ENCODE measurements at places on chromosomes 11 and 22.

DNA sequence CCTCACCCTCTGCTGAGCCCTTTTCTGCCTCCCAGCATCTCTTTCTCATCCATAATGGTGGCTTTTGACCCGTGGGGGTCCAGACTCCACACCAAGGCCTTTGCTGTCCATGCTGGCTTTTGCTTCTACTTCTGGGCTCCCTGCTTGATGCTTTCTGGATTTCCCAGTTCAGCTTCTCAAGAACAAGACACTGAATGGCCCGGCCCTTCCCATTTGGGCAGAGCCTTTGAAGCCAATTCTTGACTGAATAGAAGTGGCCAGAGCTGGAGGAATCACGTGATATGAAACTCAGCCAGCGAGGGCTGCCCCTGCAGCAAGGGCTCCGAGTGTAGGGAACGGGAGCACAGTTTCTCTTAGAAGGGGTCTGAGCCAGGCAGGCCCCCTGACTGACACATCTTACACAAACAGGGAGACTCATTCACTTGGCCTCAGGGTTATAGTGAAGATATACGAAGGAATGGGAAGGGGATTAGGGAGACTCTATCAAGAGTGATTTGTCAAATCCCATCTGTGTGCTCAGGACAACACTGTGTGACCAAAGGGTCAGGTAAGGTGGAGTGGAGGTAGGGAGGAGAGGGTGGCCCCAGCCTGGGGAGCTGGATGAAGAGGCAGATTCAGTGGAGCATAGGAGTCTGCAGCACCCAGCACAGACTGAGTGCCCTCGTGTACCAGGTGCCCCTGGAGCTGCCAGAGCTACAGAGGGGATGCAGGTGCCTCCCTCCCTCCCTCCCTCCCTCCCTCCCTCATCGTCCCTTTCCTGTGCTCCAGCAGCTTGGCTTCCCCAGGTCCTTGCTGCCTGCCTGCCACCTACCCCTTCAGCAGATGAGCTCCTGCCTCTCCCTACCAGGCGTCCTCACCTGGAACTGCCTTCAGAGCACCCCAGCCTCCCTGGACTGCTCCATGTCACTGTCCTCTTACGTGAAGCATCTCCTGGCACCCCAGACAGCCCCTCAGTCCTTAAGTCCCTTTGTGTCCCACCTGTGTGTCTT, 106.0 kb downstream of the TRIM29 start:
- DNase-seq: no peak

DNA sequence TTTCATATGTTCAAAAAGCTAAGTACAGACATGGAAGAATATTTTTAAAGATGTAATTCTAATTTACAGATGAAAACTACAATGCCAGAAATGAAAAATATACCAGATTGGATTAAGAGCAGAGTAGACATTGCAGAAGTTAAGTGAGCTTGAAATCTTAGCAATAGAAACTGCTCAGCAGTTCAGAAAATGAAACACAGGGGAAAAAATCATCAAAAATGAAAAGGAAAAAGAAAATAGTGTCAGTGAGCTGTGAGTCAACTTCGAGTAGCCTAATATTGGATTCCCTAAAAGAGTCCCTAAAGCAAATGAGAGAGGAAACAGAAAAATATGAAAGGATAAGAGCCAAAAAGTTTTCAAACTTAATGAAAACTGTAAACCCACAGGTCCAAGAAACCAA, 25.8 kb upstream of the IL10RA start:
- DNase-seq: no peak

DNA sequence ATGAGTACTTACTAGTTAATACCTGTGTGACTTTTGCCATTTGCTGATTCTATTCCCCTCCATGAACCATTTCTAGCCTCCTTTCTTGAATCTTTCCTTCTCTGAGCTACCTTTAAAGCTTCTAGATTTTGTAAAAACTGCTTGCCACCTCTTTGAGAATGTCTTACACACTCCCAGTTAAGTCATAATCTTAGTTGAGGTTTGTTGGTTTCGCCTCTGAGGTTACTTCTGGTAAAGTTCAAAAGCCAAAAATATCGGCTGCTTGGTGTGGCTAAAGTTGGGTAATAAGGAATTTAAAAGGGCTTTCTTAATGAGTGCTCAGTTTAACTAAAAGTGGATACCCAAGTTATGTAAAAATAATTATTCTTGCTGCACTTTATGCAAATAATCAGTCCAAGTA, 10.4 kb upstream of the GLYAT start:
- DNase-seq: no peak

DNA sequence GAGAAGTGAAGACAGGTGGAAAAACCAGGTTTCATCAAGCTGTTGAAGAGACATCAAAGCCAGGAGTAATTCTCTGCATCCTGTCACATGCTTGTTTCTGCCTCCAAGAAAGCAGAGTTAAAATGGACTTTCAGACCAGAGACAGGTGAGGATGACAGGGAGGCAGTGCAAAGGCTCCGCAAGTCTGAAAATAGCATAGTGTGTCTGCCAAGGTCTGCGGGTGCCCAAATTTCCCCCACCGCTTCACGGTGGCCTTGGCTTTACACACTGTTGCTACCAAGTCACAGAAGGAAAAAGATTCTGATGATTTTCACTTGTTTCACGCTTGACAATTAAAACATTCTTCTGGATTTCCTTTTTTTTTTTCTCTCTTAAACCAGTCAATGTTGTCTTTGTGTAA, 44.2 kb downstream of the SNX19 start:
- no peak for DNase-seq

GRCh38 chr11:26960281-26960680, 33.6 kb upstream of the FIBIN start:
- DNase-seq: no peak

GRCh38 chr11:95867105-95867504, 56.8 kb downstream of the MTMR2 start:
- DNase-seq: no peak

DNA sequence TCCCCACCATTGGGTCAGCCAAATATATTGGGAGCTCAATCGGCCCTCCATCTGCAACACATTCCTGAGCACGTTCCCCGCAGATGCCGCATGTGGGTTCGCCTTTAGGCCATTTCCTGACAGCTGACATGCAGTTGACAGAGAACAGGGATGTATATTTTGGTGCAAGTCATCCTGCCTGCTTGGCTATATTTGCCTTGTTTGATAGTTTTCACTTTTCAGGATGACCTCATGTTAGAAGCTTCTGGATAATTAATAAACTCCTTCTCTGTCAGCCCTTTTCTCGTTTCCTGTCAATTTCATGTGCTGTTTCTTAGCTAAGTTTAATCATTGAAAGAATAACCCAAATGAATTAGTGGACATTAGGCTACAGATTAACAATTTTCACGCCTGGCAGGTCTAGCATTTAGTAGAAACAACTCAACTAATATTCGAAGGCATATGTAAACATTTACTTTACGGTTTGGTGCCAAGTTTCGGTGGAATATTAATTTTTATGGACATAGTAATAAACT, 105.8 kb upstream of the SLC5A12 start:
- DNase-seq: no peak

DNA sequence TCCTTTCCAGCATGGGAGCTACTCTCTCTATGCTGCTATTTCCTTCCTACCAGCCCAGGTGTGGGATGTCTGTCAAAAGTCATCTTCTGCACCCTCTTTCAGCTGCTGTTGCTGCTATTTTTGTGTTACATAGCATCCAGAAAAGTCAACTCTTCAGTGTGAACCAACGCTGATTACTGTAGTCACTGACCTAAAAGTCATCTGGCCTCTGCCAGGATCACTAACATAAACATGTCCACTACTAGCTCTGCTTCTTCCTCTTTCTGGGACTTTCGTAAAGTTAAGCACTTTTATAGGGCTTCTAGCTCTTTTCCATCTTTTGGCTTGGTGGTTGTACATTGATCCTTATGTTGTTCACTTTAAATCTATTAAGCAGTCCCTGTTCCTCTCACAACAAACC, 90.2 kb upstream of the CARD18 start:
- DNase-seq: no peak

DNA sequence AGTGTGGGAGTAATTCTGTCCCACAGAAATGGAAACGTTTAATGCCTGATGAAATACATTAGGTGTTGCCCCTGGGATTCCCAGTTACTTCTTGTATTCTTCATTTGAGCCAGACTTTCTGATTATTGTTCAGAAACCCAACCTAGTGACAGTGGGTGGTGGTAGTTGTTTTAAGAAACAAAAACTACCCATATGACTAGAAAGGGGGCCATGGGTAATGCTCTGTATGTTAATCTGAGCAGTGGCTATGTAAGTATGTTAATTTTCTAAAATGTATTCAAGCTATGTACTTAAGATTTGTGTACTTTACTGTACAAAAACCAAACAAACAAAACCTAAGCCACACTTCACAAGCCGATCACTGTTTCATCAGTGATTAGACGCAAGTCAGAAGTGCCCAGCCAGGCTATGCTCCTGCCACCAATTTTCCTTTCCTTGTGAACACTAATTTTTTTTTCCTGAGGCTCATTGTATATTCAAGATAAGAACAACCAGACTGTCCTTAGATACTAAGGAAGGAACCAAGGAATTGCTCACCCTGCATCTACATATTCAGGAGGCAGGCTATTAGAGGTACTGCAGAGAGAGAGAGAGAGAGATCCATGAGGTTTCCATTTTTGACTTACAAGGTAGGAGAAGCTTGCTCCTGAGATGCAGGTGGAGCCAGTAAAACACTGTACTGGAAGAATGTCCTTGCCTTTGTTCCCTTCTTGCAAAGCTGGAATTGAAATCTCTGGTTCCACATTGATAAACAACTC, 122.7 kb downstream of the DBX1 start:
- no peak for DNase-seq

GRCh38 chr22:36287881-36288515, 35.1 kb downstream of the APOL1 start:
- DNase-seq: no peak

- no peak for DNase-seq
Measured at GRCh38 chr11:120401506-120401905, 65.3 kb downstream of the ARHGEF12 start.

DNA sequence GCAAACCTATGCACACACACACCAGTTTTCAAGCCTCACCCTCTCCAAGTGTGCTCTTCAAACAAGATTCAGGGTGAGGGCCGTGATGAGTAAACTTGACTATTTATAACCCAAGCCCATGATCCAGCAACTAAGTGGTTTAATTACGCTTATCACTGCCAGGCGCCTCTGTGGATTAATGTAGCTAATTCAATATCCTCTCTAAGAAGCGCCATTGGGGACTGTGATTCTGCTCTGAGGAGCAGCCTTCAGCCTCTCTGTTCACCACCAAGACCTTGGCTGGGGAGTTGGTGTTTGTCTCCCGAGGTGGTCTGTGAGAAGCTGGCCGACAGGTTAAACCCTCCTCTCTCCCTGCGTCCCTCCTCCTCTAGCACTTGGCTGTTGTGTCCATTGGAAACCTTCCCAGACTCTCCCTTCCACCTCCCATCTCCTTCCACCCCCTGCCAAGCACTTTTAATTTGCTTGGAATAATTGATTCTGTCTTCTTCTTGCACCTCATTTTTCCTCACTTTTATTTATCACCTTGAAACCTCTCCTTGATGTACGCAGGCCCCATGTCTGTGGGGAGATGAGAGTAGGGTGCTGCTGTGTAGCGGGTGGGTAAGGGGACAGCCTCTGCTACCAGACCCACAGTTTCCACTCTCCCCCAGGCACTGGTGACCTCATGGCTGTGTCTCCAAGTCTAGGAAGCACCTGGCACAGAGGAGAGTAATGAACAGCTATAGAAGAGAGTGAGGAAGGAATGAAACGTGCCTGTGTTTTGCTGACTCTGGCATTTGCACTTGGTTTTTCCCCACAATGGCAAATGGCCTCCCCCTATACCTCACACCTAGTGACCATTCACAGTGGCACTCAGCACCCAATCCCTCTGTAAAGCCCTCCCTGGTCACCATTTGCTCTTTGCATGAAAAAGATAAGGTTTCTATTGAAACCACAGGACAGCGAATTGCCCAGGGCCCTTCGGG, 236.6 kb downstream of the GRIK4 start:
- no peak for DNase-seq

- DNase-seq: no peak
Measured at GRCh38 chr11:42301777-42302176, 842.3 kb upstream of the LRRC4C start.

- DNase-seq: peak; percentile 87
Measured at GRCh38 chr22:37229805-37230672, 14.0 kb downstream of the RAC2 start.

DNA sequence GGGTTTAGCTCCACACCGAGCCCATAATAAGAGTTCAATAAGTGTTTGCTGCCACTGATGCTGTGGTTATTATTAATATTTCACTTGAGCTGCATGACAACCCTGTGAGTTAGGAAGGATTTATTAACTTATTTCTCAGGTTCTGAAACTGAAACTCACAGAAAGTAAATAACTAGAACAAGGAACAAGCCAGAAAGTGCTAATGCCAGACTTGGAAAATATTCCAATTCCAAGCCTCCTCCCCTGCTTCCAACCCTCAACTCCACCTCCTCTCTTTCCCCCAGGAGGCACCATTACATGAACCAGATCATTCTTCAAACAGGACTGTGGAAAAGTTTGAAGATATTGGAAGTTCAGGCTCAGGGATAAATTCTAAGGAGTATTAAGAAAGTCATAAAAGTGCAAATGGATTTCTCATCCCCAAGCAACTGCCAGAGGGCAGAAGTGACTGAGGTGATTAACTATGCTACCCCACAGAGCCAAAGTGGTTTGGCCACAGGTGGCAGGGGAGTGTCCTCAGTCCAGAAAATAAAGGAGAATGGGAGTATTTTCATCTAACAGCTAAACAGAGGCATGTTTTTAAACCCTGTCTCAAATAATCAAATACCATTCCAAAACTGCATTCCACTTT, 3.2 kb upstream of the FJX1 start:
- no peak for DNase-seq

GRCh38 chr11:4467811-4468606, 14.4 kb upstream of the OR52K1 start:
- no peak for DNase-seq

DNA sequence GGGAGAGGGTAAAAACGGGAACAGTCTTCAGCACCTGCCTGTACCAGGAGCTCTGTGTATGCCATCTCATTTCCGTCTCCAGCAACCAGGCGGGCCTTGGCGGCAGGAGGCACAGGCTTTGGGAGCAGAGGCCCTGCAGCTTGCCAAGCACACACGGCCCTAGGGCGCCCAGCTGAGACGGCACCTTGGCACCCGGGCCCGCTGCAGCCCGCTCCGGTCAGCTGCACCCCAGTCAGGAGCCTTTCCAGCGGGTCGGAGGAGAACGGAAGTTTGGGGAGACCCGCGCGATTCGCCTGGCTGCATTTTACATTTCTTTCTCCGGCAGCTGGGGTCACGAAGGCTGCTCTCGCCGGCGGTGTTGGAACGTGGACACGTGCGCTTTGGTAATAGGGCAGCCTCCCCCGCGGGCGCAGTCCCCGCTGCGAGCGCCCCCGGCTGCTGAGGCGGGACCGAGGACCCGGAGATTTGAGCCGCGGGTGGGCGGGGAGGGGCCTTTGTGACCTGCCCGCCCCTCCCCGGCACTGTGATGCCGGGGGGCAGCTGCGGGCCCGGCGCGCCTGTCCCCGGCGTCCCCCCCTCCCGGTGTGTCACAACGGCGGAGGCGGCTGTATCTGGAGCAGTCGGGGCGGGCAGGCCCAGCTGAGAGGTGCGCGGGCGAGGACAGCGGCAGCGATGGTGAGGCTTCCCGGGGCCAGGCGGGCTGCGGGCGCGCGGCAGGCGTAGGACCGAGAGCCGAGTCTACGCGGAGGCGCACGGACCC, at the start of gene TUBA8:
Gene TUBA8, plus strand, starts transcription at position 616 of the 760 bp plus-strand sequence. Its CDS starts 57 bp downstream, at position 673.
- DNase-seq: no peak

- no peak for DNase-seq
Measured at GRCh38 chr11:67626970-67627369, 2.8 kb downstream of the NUDT8 start.

- no peak for DNase-seq
Measured at GRCh38 chr11:100629671-100630070, 57.4 kb upstream of the ARHGAP42 start.
